ENCODE measurements at places on chromosomes 11 and 22. TPM values are rescaled to one million over a fixed set of nuclear protein-coding genes. Genes with fewer than 3 reads are reported as not detected.

The STK33 gene
- total RNA-seq = 0.52 TPM

The FXYD2 gene
- total RNA-seq = not detected

The UPK3A gene
- not detected for total RNA-seq

The OR52B2 gene
- not detected for total RNA-seq

The JAML gene
- 2.7 TPM for total RNA-seq

The HEPN1 gene
- total RNA-seq = not detected

The PHF21A gene
- 17.2 TPM for total RNA-seq

The POTEH gene
- not detected for total RNA-seq

The OR52B6 gene
- total RNA-seq = not detected

The PELI3 gene
- 3.7 TPM for total RNA-seq

Measured in esophagus mucosa (tissue), 1 donor.